ENCODE measurements at places on chromosomes 11 and 22.
A peak's percentile ranks its signal among the peaks of the same experiment; 100 is the strongest.

GRCh38 chr11:115144914-115145313 is 359.3 kb downstream of the CADM1 start:
- DNase-seq, result no peak

DNA sequence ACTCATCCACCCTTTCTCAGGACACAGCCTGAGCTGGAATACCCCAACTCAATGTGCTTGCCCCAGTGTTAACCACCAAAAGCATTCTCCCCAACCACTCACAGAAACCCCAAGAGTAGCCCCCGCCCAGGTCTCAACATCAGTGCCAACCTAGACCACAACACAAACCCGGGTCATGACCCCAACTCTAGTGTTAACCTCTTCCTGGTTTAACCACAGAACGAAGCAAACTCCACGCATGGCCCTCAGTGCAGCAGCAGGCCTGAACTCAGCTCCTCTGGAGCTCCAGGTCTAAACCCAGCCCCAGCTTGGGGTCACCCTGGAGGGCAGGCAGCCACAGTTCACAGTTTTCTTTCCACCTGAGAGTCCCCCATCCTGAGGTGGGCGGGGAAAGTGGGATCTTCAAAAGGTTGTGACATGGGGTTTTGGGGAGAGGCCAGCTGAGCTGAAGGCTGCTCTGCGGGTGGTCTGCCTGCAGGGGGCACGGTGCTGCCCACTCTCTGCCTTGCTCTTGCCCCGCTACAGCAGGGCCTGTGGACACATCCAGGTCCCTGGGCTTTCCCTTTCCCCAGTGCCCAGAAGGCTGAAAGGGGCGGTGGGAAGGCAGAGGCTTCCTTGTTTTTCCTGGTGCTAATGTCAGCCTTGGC is 37.9 kb downstream of the NECTIN1 start:
- DNase-seq, result no peak

GRCh38 chr11:23112987-23113886 is 253.0 kb upstream of the CCDC179 start:
- DNase-seq, result peak; percentile 60

DNA sequence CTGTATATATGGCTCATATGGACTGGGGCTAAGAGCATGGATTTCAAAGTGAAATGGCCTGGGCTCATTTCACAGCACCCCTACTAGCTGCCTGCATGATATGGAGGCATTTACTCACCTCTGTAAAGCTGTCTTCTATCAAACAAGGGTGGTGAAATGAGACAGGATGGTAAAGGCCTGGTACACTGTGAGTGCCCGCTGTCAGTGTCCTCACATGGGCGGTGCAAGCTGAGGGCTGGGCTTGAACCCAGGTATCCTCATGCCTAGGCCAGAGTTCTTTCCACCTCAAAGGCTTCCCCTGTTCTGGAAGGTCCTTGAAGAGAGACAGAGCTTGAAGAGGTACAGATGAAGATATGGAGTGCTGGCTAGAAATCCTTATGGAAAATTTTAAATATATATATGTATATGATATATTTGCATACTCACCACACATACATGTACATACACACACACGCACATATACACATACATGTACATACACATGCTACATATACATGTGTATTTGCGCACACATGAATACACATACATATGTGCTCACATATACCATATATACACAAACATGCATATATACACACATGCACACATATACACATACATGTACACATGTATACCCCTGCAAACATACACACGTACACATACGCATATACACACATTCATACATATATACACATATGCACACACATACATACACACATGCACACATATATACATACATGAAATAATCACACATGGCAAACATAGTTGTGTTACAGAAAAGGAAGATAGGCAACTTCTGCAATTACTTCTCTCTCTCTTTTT is 44.7 kb downstream of the MICAL2 start:
- no peak for DNase-seq

DNA sequence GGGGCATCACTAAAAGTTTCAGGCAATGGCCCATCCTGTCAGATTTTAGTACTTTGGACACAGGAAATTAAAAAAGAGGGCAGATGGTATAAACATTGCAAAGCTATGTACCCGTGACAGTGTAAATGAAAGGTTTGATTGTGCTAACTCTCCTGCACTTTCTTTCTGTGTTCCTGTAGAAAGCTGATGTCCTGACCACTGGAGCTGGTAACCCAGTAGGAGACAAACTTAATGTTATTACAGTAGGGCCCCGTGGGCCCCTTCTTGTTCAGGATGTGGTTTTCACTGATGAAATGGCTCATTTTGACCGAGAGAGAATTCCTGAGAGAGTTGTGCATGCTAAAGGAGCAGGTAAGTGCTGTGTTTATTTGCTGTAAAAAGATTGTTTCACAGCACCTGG is 10.3 kb downstream of the CAT start:
- no peak for DNase-seq

DNA sequence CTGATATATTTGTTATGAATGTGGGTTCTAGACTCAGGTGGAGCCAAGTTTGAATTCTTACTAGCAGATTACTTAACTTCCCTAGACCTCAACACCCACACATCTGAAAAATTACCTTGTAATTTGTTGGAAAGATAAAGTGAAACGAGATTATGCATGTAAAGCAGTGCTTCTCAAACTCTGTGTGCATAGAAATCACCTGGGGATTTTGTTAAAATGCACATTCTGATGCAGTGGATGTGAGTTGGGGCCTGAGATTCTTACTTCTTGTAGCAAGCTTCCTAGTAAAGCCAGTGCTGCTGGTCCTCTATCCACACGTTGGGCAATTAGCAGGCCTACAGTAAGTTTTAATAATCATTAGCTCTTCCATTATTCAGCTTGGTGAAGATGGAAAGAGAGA is 15.1 kb upstream of the CEP295 start:
- DNase-seq, result no peak

- no peak for DNase-seq
These were observed 17.3 kb upstream of the CRKL start for GRCh38 chr22:20899827-20900423.

- DNase-seq, result no peak
These were observed 120.9 kb downstream of the MED15 start for GRCh38 chr22:20628081-20628939.

GRCh38 chr11:128934351-128934750 is 8.3 kb downstream of the TP53AIP1 start:
- DNase-seq, result no peak

- no peak for DNase-seq
These were observed 17.2 kb downstream of the MYEOV start for GRCh38 chr11:69310934-69311766.

GRCh38 chr22:26196657-26197056 is 27.4 kb downstream of the SEZ6L start:
- DNase-seq, result no peak

DNA sequence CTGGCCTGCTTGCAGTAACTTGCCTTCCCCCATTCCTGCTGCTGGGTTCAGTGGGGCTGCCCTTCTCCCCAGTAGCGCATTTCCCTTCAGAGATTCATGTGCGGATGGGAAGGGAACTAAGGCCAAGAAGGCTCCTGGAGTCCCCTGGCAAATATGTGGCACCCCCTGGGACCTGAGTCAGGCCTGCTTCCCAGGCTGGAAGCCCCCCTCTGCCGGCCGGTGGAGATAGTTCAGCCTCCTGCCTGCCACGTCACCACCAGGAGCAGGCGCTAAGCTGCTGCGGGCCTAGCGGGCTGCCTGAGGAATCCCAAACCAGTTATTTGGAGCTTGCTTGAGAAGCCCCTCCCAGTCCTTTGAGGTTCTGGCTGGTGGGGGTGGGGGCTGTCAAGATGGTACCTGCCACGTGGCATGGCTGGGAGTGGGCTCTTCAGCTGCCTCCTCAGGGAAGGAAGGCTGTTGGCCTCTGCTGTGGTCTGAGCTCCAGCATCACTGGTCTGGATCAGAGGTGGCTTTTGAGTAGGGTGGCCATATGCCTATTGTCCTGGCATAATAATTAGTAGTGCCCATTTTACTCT is 2.0 kb downstream of the SERPINH1 start:
- peak; percentile 79 for DNase-seq

DNA sequence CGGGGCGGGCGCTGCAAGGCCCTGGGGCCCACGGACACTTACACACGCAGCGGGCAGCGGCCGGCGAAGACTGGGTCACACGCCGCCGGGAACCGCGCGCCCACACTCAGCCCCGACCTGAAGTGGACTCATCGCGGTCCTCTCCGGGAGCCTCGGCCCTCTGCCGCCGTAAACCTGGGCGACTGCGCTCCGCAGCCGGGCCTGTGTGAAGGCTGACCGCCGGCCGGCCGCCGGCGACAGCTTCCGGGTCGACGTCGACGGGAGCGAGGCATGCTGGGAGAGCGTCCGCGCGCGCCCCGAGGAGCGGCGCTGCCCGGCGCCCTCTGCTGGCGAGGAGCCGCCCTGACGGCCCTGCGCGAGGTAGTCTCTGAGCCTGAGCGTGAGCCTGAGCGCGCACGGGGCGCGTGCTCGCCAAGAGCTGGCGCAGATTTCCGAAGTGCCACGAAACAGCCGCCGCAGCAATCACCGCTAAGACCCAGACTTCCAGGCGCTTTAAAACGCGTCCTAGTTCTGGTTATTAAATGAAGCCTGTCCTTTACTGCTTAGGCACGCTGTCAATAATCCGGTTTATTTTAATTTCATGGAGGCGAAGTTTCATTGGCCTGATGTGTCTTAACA is at the start of gene SNX19:
Gene SNX19, minus strand, starts transcription at position 242 of the 618 bp plus-strand sequence. CDS start 540 bp downstream, outside the sequence.
- peak; percentile 94 for DNase-seq

DNA sequence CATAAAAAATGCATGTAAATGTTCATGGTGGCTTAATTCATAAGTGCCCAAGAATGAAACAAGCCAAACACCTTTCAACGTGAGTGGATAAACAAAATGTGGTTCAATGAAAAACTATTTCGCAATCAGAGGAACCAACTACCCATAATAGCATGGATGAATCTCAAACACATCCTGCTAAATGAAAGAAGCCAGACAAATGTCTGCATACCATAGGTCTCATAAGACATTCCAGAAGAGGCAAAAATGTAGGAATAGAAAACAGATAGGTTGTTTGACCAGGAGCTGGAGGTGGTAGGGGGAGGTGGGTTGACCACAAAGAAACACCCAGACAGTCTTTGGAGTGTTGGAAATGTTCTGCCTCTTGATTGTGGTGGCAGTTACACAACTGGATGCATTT is 13.2 kb upstream of the OSBPL5 start:
- DNase-seq, result no peak

DNA sequence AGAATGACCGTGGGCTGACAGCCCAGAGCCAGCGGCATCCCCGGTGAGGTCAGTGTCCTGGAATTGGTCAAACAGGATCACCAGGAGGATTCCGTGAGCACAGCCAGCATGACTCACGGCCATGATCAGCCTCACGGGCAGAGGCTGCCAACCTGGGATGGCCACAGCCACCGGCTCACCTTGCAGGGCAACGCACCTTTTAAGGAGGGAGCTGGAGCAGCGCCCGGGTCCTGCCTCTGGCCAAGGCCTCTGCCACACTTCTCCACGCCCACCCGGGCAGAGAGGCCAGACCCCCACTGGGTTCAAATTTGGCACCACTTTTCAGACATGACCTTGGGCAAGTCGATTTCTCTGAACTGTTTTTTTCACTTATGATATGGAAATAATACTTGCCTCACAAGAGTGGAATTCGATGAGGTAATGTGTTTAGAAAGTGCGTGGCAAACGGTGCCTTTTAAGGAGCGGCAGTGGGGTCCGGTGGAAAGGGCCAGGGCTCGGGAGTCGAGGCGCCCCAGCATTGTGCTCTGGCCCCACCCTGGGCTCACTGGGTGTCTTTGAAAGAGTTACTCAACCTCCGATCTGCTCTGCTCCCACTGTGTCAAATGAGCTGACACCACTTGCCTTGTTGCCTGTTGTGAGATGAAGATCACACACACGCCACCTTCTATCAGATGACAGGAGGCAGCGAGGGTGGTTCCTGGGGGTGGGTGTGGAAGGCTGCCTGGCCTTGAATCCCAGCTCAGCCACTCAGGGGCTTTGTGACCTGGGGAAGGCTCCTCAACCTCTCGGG is 16.0 kb downstream of the TXN2 start:
- DNase-seq, result peak; percentile 86

DNA sequence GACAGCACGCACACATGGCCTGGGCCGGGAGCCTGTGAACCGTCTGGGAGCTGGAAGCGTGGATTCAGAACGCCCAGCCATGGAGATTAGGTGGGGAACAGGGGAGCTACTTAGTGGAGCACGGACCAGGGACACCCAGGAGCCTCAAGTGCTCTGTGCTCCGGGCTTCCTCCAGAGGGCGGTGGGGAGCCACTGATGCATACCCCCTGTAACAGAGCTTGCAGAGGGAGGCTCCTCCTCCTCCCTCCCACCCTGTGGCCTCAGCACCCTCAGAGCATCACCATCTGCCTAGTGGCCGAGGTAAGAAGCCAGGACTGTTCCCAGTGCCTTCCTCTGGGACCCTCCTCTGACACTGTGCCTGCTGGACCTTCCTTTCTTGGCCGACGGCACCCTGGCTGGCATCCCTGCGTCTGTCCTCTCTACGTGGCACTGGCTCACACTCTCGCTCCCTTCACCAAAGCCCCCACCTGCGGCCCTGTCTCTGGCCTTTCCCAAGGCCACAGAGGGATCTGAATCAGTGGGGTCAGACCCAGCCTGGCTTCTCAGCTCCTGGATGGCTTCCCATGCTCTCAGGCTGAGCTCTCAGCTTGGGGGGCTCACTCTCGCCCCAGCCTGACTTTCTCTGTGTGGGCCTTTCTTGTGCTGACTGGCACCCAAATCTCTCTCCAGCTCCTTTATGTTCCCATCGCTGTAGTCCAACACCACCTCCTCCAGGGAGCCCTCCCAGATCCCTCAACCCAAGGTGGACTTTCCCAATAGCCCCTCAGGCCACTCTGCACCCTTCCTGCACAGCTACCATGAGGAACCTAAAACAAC is 780.9 kb downstream of the BRD1 start:
- DNase-seq, result peak; percentile 12
